ENCODE measurements at places on chromosomes 13 and 19. TPM values are rescaled to one million over a fixed set of nuclear protein-coding genes. Genes with fewer than 3 reads are reported as not detected.
A peak's percentile ranks its signal among the peaks of the same experiment; 100 is the strongest.

DNA sequence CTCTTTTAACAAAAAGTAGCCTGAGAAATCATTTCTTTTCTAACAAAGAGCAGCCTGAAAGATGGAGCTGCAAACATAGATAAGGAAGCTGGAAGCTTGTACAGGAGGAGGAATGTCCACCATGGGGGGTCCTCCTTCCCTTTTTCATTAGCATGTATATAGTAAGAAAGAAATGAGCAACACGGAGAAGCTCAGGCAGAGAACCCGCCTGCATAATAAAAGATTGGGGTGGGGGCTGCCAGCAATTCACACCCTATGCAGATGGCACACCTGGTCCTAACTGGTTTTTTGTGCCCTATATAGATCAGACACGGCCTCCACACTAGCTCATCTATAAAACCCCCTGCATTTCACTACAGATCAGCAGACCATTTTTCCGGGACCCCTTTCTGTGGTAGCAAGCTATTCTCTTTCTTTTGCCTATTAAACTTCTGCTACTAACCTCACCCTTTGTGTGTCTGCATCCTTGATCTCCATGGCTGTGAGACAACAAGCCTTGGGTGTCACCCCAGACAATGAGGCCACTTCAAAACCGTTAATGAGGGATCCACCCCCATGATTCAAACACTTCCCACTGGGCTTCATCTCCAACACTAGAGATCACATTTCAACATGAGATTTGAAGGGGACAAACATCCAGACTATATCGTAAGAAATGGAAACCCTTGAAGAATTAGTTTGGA is 167.5 kb upstream of the FREM2 start:
- DNase-seq: no peak

- no peak for DNase-seq
Observed at GRCh38 chr19:14678199-14678598, 3.6 kb upstream of the ADGRE3 start.

DNA sequence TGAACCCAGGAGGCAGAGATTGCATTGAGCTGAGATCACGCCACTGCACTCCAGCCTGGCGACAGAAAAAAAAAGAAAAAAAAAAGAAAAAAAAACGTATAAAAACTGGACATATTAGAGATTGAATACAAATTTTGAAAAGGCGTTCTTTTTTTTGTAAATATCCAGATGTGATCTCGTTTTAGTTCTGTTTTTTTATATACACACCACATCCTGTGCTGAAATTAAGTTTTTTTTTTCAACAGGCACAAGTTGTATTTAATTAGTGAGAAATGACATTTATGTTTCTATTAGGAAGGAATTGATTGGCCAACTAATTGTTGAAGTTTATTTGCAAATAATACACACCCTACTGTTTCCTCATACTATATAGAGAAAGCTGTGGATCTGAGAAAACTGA is 3.6 kb downstream of the CDADC1 start:
- DNase-seq: no peak

- DNase-seq: no peak
Observed at GRCh38 chr13:27347211-27347772, 76.7 kb downstream of the RASL11A start.

DNA sequence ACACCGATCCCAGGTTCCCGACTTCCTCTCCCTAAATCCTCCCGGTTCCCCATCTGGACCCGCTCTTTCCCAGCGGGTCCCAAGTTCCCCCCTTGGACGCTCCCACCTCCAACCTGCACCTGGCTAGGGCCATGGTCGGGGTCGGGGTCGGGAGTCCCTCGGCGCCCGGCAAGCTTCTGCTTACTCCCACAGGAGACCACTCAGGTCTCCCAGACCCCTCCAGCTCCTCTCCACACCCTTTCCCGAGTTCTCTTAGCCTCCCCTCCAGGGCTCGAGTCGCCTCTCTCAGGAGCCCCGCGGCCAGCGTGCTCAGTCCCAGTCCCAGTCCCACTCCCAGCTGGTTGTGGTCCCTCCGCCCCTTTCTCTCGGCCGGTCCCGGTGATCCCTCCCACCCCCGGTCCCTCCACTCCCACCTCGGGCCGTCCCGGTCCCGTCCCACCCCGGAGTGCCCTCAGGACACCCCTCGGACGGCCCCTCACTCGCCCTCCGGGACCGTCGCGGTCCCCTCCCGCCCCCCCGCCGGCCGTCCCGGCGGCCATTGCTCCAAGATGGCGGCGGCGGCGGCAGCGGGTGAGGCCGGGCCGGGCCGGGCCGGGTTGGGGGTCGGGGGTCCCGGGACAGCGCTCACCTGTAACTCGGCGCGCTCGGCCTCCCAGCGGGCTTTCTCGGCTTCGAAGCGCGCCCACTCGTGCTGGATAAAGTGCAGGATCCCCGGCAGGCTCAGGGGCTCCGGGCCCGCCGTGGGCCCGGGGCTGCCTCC is at the start of gene FKRP:
Gene FKRP (plus strand): TSS at position 537 of the 760 bp plus-strand sequence. CDS start 9,394 bp downstream, outside the sequence.
- no peak for DNase-seq

GRCh38 chr13:50104493-50104892 is 89.2 kb downstream of the KCNRG start:
- DNase-seq: no peak

GRCh38 chr19:46283771-46284170 is 13.1 kb upstream of the HIF3A start:
- DNase-seq: no peak

DNA sequence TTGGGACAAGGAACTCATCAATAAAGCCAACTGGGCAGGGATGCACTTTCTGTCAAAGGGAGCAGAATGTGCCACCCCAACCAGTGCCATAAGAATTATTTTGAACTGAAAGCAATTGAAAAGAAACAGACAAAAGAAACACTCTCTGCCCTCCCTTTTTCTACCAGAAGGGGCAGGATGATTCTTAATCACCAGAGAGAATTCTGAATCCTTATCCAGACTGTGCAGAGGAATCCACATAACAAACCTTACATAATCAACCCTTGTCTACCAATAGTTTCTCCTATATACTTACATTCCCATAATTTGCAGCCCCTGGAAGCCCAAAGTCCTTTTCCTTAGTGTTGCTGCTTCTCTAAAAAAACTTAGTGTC is 520.7 kb upstream of the NBEA start:
- no peak for DNase-seq

- DNase-seq: no peak
Observed at GRCh38 chr13:30193279-30194234, 113.8 kb downstream of the KATNAL1 start.

DNA sequence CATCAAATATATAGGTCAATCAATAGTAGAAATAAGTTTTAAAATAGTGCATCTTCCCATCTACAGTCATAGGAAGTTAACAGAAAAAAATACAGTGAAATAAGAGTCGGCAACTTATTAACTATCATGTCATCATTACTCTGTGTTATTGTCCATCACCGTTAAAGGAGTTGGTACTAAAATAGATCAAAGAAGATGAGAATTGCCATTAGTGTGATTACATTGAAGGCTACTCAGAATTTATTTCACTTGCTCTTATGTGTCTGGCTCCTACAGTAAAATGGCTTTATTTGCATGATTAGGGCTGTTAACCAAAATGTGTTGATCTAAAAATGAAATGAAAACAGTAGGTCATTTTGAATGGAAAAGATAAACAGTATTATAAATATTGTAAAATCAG is 162.5 kb upstream of the SLITRK1 start:
- DNase-seq: no peak

GRCh38 chr19:33132021-33132420 is at the start of gene WDR88:
TSS of gene WDR88 (plus strand) at chr19:33132114. CDS start at chr19:33132170, 56 bp downstream.
- DNase-seq: no peak

DNA sequence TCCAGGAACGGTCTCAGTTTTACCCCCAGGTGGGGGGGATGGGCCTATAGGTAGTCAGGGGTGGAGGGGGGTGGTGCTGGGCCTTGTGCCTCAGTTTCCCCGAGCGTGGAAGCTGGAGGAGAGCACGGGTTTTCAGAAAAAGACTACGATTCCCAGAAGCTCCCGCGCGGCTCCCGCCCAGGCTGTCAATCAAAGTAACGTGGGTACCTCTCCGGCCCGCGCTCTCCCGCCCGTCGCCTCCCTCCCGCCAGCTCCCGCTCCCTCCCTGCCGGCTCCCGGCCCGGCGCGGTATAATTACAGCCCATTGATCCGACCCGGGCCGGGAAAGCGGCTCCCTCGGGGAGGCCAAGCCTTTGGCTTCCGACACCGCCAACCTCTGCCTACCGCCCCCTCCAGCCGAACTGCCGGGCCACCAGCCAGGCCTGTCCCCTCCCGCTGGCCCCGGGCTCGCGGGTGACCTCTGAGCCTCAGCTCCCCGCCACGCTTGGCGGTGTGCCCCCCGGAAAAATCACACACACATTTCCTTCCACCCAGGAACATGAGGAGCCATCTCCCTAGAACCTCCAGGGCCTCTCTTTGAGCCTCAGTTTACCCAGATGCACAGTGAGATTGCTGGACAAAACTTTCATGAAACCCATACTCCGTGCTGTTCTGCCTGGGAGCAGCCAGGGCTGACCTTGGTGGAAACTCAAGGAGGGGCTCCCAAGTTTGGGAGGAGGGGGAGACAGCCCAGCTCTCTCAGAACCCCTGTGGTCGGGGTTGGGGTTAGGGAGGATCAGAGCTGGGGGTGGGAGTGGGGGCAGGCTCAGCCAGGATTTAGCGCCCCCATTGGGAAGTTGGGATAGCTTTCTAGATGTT is 7.3 kb upstream of the TLE2 start:
- peak; percentile 97 for DNase-seq

DNA sequence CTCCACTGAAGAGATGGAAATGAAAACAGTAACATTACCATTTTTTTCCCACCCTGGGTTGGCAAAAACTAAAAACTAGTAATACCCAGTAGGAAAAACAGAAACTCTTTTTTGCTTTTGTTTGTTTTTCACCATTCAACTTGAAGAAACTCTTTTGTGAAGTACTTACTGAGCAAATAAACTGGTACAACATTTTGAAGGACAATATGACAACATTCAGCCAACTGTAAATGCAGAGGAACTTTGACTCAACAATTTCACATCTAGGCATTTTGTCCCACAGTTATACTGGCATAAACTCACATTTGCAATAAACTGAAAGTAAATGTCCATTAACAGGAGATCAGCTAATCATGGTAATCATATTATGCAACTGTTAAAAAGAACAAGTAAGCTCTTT is 152.5 kb downstream of the RNF17 start:
- no peak for DNase-seq

GRCh38 chr13:39034085-39034484 is 3.8 kb downstream of the PROSER1 start:
- no peak for DNase-seq

DNA sequence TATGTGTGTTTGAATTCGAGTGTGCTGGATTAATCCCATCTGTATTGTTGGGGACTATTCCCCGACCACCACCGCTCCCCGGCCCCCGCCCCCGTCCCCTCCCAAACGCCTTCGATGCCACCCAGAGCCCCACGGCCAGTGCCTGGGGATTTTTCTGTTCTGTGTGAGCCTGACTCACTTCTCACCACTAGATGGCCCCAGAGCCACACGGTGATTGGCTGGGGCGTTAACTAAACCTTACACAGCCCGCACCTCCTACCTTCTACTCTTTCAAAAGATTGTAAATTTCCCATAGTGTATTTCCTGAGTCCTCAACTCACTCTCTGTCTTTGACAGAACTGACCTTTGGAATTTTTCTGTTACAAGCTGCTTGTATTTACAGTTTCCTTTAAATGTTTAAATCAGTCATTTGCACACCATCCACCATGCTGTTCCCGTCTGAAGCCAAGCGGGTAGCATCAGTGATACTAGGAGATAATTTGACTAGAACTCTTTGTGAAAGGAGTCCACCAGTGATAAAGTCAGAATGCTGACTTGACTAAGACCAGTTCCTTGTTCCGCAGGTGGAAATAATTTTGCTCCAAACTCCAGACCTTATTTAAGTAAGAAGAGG is 61.4 kb downstream of the RFX2 start:
- DNase-seq: peak; percentile 93

DNA sequence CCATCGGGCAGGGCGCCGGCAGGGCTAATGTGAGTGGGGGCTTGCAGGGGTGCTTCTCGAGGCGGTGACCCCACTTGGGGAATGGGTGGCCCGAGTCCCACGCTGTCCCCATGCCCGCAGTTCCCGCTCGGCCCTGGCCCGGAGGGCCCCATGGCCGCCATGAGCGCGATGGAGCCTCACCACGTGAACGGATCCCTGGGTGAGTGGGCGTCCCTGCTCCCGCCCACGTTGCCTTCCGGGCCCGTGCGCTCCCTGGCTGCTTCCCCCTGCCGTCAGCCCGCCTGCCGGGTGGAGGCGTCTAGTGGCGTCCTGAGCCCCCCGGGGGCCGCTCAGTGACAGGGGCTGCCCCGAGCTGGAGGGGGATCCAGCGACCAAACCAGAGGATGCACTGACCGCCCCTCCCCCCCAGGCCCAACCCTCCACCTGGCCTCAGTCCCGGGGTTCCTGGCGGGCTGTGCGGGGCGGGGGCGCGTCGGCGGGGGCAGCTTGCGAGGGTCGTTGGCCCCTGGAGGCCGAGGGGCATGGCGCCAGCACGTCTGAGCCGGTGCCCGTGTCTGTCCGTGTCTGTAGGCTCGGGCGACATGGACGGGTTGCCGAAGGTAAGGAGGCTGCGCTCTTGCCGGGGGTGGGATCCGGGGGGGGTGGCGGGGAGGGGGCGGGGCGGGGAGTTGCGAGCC is 4.8 kb downstream of the ISYNA1 start:
- no peak for DNase-seq

- no peak for DNase-seq
Observed at GRCh38 chr13:51959773-51960172, 51.5 kb downstream of the ATP7B start.

- DNase-seq: no peak
Observed at GRCh38 chr13:98222816-98223215, 45.7 kb upstream of the RNF113B start.

- DNase-seq: no peak
Observed at GRCh38 chr13:103437651-103438050, 371.4 kb upstream of the SLC10A2 start.

DNA sequence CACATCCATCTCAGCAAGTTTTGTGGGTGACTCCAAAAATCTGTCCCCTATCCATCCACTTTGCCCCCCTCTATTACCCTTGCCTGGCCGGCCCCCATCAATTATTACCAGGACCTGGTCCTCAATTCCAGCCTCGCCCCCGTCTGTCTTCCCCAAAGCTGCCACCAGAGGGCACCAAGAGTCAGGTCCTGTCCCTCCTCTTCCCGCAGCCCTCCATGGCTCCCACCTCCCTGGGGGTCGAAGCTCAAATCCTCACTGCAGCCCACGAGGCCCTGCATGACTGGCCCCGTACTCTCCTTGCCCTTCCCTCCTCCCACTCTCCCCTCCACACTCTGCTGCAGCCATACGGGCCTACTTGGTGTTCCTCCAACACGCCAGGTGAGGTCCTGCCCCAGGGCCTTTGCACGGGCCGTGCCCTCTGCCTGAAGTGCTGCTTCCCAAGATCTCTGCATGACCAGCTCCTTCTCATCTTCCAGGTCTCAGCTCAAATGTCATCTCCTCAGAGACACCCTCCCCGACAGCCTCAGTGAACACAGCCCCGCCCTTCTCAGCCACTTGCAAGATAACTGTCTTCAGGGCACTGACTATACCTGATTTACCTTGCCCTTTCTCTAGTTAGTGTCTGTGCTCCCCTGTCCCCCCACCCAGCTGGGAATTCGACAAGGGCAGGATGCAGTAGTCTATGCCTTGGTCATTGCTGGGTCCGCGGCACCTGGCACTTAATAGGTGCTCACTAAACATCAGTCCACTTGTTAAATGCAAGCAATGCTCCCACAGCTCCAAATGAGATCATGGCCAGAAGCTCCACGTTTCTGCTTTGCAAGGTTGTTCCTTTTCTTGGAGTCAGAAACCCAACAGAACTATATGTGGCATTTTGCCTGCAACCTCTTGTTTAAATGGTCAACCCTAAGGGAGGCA is 16.8 kb upstream of the SEMA6B start:
- DNase-seq: no peak

CATSPERD gene
- not detected for total RNA-seq

PGLYRP1 gene
- total RNA-seq: not detected

TMIGD2 gene
- 0.38 TPM for total RNA-seq

ZNF471 gene
- total RNA-seq: 7.7 TPM

LAIR1 gene
- total RNA-seq: 18.3 TPM

Measured in posterior vena cava (tissue), 2 donors.